ENCODE measurements at places on chromosomes 3 and 15.

- peak; percentile 75 for DNase-seq
Observed at GRCh38 chr3:196609805-196610515, 29.5 kb upstream of the NRROS start.

DNA sequence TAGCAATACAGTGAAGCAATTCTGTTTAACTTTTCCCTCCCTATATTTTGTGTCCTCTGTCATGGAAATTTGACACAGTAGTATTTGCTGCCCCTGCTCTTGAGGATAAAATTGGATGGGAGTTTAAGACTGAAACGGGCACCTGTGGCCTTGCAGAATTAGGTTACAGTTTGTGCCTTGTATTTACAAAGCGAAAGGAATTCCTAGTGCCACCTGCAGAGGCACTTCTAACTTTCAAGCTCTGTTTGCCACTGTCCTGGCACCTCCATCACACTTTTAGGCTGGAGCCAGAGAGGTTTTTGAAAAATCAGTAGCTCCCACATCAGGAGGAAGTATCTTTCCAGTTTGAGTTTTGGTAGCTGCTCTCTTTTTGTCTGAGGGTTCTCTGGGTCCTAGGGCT lies 39.5 kb downstream of the CD86 start:
- DNase-seq, result no peak

GRCh38 chr15:93829115-93829870 lies 402.1 kb upstream of the MCTP2 start:
- DNase-seq, result peak; percentile 81

GRCh38 chr3:33798113-33798417 lies 365 bp upstream of the PDCD6IP start:
- DNase-seq, result no peak

DNA sequence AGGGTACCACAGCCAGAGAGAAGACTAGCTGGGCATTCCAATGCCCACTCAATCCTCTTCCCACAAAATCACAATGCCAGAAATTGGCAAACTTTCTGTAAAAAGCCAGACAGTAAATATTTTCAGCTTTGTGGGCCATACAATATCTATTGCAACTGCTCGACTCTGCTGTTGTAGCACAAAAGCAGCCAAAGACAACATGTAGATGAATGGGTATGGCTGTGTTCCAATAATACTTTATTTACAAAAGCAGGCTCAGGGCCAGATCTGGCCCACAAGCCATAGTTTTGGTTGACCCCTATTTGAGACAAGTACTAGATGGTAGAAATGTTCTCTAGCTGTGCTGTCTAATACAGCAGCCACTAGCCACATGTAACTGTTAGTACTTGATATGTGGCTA lies 330.9 kb downstream of the ERC2 start:
- DNase-seq, result no peak

DNA sequence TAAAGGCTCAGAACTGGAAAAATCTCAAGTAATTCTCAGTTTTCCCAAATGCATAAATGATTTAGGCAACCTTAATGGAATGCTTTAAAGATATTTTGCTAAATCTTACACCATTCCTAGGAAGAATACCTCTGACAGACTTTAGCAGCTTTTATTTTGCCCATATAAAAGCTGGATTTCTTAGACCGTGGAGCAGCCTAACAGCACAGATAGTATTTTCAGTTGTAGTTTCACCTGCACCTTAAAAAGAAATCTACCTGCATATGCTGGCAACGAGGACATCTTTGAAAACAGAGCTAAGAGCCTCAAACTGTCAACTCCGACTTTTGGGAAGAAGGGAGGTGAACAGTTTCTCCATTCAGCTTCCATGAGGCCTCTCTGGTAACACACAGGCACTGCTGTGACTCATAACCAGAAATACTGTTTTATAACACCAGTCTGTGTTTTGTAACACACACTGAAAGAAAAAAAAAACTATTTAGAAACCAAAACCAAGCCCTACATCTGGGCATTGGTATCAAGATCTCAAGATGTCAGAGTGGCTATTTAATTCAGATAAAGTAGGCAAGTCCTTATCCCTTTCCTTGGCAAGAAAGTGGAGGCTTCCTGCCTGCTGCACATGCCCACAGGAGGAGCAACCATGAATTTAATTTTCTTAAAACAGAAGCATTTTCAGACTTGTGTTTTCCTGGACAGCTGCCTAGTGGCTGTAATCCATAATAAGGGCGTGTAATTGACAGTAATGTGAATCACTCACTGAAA lies 181.5 kb upstream of the ICE2 start:
- DNase-seq, result no peak

DNA sequence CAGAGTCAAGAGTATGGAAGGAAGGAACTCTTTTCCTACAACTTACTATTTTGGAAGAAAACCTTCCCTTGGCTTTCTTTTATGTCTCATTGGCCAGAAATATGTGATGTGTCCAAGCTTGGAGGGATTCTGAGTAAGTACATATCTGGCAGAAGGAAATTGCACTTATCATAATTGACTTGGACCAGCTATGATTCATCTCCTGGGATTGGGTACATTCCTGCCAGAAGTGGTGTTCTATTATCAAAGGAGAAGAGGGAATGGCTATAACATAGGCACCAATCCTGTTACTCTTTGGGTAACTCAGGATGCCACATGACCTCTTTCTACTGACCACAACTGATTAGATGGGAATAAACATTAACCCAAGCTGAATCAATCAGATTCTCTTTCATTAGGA lies 13.5 kb upstream of the DAZL start:
- DNase-seq, result no peak

DNA sequence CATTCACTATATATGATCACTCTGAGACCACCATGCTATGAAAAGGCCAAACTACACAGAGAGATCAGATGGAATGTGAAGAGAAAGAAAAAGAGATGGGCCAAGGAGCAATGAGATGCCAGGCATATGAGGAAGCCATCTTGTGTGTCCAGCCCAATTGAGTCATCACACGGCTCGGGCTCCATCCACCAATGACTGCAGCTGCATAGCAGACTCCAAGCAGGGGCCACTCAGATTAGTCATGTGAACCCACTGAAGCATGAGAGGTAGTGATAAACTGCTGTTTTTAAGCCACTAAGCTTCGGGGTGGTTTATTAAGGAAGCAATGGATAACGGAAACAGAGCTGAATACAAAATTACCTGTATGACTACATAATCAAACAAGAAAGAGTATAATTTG lies 185.9 kb downstream of the SUCLG2 start:
- no peak for DNase-seq

GRCh38 chr3:185526349-185526951 lies 25.9 kb downstream of the LIPH start:
- no peak for DNase-seq

- no peak for DNase-seq
Observed at GRCh38 chr3:169603661-169604060, 59.9 kb downstream of the MECOM start.

- no peak for DNase-seq
Observed at GRCh38 chr3:14262212-14262611, 83.6 kb downstream of the LSM3 start.

DNA sequence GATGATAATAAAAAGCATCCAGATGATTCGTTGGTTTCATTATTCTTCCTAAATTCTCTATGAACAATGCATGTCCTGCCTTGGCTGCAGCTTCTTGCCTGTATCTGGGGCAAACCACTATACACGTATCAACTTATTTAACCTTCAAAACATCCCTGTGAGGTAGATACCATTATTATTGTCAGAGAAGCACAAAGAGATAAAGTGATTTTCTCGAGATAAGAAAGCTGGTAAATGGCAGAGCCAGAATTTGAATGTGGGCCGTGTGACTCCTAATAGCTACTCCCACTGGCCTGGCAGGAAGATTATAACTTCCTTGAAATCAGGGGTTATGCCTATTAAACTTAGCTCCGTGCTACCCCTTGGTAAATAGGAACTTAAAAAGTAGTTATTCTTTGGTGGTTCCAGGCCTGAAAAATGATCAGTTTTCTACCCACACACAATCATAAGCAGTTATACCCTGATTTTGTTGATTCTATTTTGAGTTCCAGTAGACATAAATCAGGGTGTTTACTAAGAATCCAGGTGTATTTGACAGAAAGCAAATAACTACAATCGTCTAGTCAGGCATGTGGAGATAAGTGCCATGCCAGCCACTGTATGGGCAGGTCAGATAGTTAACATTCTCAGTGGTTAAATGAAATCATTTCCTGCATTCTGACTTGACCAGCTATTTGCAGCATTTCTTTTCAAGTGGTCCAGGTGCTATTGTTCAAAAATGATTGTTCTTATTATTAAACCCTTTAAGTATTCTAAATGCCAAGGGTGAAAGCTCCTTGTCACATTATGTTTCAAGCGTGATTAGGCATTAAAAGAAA lies 99.2 kb upstream of the LRRN1 start:
- DNase-seq, result no peak

- no peak for DNase-seq
Observed at GRCh38 chr3:56975567-56975966, 84.9 kb upstream of the SPATA12 start.

DNA sequence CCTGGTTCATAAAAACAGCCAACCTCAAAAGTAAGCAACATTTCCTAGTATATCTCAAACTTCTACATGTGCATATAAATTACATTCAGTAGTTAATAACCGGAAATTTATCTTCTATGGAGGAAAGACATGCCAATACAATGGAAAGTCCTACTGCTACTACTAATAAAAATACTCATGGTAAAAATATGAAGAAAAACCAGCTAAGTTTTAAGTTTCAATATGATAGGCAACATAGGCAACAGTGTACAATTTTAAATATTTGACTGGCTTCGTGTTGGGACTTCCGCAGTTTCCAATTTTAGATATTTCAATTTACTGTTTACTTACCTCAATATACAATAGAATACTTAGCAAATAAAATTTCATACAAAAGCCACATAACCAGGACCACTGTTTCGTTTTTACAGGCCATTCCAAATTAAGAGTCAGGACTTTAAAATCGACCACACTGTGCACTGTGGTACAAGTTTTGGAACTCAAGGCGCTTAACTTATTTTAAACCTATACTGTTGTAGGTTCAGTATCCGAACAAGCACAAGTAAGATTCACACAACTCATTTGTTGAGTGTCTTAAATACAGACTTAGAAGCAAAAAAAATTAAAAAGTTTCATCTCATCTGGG lies 2.9 kb downstream of the NAA50 start:
- no peak for DNase-seq

DNA sequence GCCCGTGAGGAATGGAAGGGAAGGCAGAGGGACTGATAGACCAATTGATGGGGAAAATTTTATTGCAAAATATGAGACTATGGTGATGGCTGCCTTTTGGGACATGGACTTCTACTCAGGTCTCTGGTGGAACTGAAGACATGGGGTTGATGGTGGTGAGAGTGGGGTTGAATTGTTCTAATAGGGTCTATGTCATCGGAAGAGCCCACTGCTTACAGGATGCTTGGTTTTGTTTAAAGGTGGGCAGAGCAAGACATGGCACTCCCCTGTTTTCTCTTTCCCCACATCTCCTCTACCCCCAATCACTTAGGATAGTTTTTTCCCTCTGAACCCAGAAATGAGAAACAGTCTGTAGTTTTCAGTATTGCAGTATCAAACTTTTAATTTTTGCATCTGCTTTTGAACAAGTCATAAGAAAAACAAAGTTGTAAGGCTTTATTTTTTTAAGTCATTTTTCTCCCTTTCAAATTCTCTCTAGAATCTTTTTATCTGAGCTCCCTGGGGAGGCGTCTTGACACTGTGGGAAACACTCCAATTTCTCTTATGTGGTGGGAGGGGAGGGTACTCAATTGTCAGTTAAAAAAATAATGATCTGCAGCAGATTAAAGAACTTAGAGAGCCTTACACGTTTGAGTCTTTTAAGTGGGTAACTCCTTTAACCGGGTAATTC lies 276.2 kb upstream of the TBC1D5 start:
- no peak for DNase-seq

DNA sequence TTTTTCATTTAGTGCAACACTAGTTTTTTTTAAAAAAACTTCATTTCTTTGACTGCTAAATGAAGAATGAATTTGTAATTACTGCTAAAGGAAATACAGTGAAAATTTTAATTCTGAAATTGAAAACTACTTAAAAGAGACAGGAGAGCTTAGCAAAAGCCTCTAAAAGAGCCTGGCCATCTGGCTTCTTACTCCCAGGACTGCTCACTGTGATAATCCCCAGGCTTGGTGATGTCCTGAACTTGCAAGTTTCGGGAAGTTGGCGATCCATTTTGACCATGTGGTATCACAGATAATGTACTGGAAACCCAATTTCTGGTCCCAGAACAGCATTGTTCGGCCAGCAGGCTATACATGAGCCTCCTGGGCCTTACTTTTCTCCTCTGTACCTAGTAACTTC lies 292.1 kb downstream of the FGF12 start:
- no peak for DNase-seq

GRCh38 chr3:48898383-48899234 lies at the start of gene SLC25A20:
SLC25A20 (minus strand) TSS chr3:48898882; CDS start chr3:48898794, 88 bp downstream.
- peak; percentile 97 for DNase-seq

- no peak for DNase-seq
Observed at GRCh38 chr3:46491089-46492070, 6.4 kb upstream of the RTP3 start.

DNA sequence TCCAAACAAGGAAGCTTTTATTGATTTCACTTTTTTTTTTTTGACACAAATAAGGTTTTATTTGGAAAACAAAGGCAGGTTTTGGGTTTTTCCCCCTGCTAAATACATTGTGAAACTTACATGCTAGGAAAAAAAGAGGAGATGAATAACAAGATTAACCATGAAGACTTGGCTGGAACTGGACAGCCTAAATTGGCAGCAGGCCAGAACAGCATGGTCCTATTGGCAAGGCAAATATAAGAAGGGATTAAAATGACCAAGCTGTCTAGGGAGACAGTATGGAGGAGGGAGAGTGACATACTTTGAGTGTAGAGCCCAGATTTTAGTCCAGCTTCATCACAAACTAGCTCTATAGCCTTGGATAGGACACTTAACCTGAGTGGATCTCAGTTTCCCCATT lies 63.9 kb upstream of the BBX start:
- no peak for DNase-seq

DNA sequence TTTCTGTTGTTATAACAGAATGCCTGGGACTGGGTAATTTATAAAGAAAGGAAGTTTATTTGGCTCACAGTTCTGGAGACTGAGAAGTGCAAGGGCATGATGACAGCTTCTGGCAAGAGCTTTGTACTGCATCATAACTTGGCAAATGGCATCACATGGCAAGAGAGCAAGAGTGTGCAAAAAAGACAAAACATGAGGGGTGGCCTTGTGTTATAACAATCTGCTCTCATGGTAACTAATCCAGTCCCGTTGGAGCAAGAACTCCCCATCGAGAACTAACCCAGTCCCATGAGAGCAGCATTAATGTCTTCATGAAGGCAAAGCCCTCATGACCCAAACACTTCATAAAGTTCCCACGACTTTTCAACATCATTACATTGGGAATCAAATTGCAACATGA lies 23.2 kb downstream of the SCN11A start:
- DNase-seq, result no peak

DNA sequence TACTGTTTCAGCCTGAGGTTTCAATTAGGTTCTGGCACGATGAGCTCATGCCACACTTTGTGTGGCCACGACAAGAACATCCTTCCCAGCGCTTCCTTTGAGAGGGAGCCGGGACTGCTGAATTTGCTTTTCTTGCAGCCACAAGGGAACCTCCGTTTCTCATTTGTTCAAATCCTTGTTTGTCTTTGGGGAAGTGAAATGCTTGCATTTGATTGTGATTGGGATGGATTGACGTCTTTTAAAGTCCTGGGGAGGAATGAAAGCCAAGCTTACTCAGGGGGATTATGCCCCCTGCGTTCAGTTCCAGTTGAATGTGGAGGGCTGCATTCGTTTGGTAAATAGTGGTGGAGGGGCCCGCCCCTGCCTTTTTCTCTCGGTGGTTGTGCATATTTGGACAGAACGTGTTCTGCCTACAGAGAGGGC lies 277.6 kb downstream of the THSD4 start:
- no peak for DNase-seq

All from hematopoietic multipotent progenitor cell treated with erythropoietin and hydrocortisone succinate and interleukin-3 and kit ligand, for 6 days (in vitro differentiated cells).